ENCODE measurements at places on chromosomes 7 and 10.

DNA sequence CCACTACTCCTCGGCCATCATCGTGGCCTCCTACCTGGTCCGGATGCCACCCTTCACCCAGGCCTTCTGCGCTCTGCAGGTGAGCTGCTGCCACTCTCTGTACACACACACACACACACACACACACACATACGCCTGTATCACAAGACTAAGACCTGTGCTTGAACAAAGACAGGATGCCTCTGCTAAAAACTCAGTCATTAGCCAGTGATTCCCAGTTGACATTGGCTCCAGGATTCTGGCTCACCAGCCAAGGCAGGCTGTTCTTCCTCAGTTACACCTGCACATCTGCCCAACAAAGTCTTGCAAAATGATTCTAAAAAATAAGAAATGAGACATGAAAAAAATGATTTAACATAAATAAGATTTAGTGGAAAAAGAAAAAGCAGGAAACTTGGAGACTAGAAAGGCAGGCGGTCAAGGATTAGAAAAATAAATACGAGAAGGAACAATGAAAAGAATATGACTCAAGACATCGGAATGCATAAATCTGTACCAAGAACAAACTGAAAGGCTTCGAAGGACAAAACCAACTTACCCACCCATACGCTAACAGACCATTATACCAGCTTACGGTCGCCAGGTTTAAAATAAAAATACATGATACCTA lies 7.4 kb upstream of the LRRC18 start:
- no peak for DNase-seq

- no peak for DNase-seq
Measured at GRCh38 chr10:126417220-126417825, 29.0 kb upstream of the ADAM12 start.

DNA sequence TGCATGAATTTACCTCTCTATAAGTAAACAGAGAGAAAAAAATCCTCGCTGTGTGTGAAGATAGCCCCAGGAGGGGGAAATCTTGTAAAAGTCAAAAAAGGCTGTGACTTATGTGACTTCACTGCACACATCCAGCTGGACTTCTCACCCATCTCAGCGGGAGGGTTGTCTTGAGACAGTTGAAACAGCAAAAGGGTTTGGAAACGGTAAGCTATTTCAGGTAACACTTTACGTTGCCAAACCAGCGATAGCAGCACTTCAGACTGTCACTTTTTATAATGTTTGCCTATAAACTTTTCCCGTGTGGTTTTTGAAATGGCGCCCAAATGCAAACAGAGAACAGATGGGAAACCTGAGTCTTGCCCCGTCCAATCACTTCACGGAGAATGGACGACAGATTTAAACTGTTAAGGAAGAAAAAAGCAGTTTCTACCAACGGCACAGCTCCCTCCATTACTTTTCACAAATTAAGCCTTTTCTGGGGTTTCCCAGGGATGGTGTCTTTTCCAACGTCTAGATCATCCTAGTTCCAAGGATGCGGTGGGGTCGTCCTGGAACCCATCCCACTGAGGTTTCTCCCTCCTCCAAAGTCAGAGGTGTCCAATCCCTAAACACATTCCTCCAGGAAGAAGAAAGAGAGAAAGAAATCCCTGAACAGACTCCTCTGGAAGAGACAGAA lies 25.2 kb downstream of the FGFR2 start:
- no peak for DNase-seq

GRCh38 chr7:127683776-127684681 lies 32.0 kb downstream of the SND1 start:
- DNase-seq, result no peak

DNA sequence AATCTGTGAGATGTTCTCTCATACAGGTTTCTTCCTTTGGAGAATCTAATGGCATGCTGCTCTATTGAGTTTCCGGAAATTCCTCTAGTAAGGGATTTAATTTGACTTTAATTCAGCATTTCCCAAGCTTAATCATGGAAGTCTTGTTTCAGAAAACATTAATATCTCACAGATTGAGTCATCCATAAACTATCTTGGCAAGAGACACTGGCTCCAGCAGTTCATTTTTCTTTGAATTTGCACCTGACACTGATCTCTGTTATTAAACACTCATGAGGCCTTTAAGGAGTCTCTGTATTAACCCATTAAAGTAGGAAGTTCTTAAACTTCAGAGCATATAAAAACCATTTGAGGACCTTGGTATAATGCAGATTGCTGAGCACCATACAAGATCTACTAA lies 3.6 kb upstream of the ITGB8 start:
- no peak for DNase-seq

DNA sequence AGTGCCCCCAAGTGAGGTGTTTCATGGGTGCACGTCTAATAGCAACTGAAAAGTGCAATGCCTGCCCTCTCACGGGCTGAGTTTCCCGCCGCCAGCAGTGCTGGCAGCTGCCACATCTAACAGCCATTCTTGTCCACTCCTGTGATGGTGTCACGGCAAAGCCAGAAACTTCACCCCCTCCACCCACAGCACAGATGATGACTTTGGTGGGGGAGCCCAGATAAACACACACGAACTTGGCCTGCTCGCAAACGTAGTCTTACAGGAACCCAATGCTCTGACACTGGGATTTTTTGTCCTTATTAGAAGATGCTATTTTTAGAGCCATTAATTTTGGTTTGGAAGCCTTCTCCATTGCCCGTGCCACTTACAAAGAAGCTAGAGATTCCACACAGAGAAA lies 26.7 kb downstream of the CPXM2 start:
- no peak for DNase-seq

- DNase-seq, result no peak
Measured at GRCh38 chr7:121957626-121958025, 84.7 kb downstream of the PTPRZ1 start.

GRCh38 chr7:115578576-115578975 lies 452.0 kb downstream of the TFEC start:
- DNase-seq, result no peak

DNA sequence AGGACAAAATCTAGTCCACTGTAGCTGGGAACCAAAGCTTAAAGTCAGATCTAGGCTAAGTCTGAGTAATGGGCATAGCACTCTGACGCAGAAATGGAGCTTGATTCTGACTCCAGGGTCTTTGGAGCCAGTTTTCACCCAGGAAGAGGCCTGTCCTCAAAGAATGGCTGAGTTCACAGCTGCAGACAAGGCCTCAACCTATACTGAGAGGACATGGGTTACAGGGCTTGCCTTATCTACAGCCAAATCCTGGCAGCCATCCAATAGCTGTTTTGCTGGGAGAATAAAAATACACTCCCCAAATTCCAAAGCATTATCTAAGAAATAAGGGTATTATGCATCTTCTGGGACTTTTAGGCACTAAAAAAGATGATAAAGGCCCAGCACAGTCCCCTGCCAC lies 154.8 kb downstream of the RAPGEF5 start:
- no peak for DNase-seq
